ENCODE measurements at places on chromosomes 3 and 15. TPM values are rescaled to one million over a fixed set of nuclear protein-coding genes. Genes with fewer than 3 reads are reported as not detected.

The EOMES gene
- total RNA-seq, result 1.4 TPM

The C2CD4B gene
- total RNA-seq, result not detected

The MME gene
- total RNA-seq, result not detected

The GRK7 gene
- not detected for total RNA-seq

The STAC gene
- 2.4 TPM for total RNA-seq

The RBMS3 gene
- total RNA-seq, result 0.58 TPM

The TMEM207 gene
- not detected for total RNA-seq

The CCDC54 gene
- total RNA-seq, result not detected

The SNURF gene
- total RNA-seq, result 10.8 TPM

The SLC12A1 gene
- not detected for total RNA-seq

The CLDN18 gene
- not detected for total RNA-seq

The ATP13A4 gene
- not detected for total RNA-seq

The CNTN4 gene
- not detected for total RNA-seq

The ARIH2 gene
- total RNA-seq, result 61.4 TPM

The LMLN gene
- 2.3 TPM for total RNA-seq

The SFMBT1 gene
- total RNA-seq, result 8.1 TPM

The ACKR2 gene
- total RNA-seq, result not detected

The TLR9 gene
- not detected for total RNA-seq

The PHLDB2 gene
- total RNA-seq, result 25.2 TPM

The PPM1L gene
- 0.55 TPM for total RNA-seq

The COMMD2 gene
- total RNA-seq, result 27.9 TPM

The RHO gene
- total RNA-seq, result not detected

The KIF7 gene
- 5.7 TPM for total RNA-seq

The SLC28A2 gene
- total RNA-seq, result not detected

The CHRNB4 gene
- total RNA-seq, result 0.77 TPM

The FBXO40 gene
- not detected for total RNA-seq

The GASK1A gene
- not detected for total RNA-seq

The NRROS gene
- total RNA-seq, result not detected

The HAPLN3 gene
- total RNA-seq, result 27.9 TPM

The GRIP2 gene
- total RNA-seq, result 0.97 TPM

The POLQ gene
- total RNA-seq, result 6.3 TPM

The EPHA6 gene
- not detected for total RNA-seq

The SLC15A2 gene
- total RNA-seq, result 0.08 TPM

The CNTN3 gene
- not detected for total RNA-seq

The PRRT3 gene
- total RNA-seq, result 1.7 TPM

Data from A549 treated with RU486 at 1 μM for 4 hours (cell line).